ENCODE measurements at places on chromosomes 3 and 15.

- no peak for DNase-seq
These were observed 11.7 kb downstream of the MGA start for GRCh38 chr15:41671656-41672648.

DNA sequence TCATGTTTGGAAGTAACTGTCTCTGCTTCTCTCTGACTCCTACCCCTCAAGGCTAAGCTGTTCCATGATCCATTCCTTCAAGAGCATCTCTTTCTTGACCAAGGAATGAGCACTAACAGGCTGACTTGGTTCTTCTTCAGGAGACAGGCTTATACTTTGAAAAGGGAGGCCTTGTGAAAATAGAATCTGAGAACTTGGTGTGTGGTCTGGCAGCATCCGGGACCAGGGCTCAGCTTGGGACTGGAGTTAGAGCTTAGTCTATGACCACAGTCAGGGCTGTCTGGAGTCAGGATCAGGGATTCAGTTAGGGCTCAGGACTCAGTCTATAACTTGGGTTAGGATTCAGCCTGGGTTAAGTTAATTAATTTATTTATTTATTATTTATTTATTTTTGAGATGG is 44.9 kb upstream of the SLC6A6 start:
- no peak for DNase-seq

GRCh38 chr3:60176614-60177013 is 1074.6 kb downstream of the FHIT start:
- no peak for DNase-seq

DNA sequence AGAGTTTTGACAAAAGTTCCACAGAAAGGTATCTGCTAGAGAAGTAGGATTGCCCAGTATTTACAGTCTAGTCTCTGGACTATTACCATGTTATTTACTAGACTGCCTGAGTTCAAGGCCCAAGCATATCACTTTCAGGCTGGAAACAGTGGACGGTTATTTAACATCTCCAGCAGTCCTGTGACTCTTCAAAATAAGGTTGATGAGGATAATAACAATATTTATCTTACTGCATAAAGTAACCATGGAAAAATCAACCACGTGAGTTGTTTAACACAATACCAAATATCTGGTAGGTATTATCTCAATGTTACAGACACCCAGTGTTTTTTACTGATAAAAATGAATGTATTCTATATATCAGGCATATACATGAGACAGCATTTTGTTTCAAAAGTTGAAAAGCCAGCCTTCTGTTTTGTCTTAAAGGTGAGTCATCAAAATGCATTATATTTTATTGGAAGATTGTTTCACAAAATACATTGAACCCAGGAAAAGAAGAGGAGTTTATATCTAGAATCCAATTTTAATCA is 535.8 kb downstream of the TBL1XR1 start:
- no peak for DNase-seq
